ENCODE measurements at places on chromosomes 11 and 22.

DNA sequence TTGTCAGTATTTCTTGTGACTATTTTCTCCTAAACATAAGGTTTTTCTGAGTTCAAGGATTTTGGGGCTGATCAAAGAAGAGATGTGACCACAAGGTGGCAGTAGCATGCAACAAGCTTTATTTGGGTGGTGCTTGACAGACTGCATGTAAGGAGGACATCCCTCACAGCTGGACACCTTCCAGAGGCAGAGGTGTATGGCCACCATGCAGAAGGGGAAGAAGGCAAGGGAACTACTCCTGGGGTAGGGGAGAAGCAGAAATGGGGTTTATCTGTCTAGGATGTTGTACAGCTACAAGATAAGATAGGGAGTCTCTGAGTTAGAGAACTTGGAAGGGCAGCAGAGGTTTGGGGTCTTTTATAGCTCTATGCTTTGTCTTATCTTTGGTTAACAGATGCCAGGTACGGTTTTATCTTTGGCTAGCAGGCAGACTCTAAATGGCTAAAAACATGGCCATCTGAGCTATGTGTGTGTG lies 5.1 kb upstream of the BIRC2 start:
- DNase-seq: peak; percentile 86

DNA sequence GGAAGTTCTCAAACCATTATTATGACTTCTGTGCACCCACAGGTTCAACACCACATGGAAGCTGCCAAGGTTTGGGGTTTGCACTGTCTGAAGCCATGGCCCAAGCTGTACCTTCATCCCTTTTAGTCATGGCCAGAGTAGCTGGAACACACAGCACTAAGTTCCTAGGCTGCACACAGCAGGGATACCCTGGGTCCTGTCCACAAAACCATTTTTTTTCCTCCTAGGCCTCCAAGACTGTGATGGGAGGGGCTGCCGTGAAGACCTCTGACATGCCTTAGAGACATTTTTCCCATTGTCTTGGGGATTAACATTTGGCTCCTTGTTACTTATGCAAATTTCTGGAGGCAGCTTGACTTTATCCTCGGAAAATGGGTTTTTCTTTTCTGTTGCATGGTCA lies 42.7 kb downstream of the DDIAS start:
- DNase-seq: no peak

GRCh38 chr22:26484360-26484706 lies 656 bp downstream of the SRRD start:
- DNase-seq: no peak

DNA sequence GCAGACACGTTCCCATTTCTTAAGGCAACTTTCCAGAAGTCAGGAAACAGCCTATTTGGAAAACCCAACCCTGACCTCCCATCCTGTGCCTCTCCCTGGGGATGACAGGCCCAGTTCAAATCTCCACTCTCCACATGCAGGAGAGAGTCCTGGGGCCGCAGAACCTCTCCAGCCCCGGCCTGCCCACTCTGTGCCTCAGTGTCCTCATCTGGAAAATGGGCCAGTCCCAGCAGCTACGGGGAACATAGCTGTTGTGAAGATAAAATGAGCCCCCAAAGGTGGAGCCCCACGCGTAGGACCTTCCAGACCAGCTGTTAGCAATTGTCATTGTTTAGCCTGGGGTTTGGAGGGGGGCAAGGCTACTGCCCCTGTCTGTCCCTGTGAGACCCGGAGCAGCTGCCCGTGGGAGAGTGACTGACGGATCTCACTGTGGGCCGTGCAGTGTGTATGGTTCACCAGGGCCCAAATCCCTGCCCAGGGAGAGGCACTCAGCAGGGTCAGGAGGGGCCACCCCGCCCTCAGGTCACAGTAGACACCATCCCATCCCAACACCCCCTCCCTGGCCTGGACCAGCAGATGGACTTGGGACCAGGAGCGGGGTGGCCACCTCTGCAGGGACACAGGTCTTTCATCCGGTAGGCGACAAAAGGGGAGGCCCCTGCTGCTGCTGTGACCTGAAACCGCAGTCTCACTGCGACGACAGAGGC lies 145.9 kb downstream of the CTTN start:
- no peak for DNase-seq

DNA sequence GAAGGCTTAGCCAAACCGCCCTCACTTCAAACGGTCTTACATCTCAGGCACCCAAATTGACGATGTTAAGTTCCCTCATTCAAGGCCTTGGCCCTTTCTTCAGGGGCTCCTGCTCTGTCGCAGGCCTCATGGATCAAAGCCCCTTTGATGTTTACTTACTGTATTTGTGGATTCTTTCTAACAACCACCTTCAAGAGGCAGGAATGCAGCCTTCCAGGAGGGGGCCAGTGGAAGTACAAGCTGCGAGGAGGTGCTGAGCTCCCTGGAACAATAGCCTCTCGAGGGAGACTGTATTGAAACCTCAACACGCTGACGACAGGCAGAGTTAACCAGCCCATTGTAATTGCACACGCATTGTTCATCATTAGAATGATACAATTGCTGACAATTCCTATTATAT lies 209.1 kb downstream of the ST3GAL4 start:
- DNase-seq: no peak

DNA sequence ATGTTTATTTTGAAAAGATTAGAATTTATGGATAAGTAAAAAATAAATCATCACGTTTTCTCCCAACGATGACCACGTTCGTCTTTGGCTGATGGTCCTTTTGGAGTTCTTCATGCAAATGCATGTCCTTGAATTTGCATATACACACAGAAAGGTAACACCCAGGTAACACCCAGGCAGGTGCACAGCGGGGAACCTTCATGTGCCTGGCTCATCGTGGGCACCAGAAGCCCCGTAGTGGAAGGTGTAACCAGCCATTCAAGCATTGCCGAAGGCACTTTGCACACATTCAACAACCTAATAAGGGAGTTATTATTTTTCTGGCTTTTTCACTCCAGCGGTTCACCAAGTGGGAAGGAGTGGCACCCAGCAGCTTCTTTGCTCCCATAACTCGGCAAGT lies 404.6 kb downstream of the TBC1D22A start:
- no peak for DNase-seq
